Glomerular endothelial cell (primary cell): ENCODE measurements at places on chromosomes 6 and 20.
A peak's percentile ranks its signal among the peaks of the same experiment; 100 is the strongest.

DNA sequence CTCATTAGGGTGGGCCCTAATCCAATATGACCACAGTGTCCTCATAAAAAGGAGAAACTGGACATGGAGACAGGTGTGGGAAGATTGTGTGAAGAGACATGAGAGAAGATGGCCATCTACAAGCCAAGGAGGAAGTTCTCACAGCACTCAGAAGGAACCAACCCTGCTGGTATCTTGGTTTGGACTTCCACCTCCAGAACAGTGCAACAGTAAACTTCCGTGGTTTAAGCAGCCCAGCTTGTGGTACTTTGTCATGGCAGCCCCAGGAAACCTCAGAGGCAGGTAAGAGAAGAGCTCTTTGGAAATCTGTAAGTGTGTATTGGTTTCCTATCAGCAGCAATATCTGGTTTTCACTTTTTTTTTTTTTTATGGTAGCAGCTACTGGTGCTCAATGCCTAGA is 16.5 kb upstream of the CNKSR3 start:
- DNase-seq = no peak

GRCh38 chr6:163527291-163527690 is 112.8 kb downstream of the QKI start:
- no peak for DNase-seq

GRCh38 chr20:560680-561079 is 17.1 kb upstream of the CSNK2A1 start:
- DNase-seq = no peak

GRCh38 chr6:23445157-23445710 is 680.8 kb upstream of the NRSN1 start:
- DNase-seq = no peak

DNA sequence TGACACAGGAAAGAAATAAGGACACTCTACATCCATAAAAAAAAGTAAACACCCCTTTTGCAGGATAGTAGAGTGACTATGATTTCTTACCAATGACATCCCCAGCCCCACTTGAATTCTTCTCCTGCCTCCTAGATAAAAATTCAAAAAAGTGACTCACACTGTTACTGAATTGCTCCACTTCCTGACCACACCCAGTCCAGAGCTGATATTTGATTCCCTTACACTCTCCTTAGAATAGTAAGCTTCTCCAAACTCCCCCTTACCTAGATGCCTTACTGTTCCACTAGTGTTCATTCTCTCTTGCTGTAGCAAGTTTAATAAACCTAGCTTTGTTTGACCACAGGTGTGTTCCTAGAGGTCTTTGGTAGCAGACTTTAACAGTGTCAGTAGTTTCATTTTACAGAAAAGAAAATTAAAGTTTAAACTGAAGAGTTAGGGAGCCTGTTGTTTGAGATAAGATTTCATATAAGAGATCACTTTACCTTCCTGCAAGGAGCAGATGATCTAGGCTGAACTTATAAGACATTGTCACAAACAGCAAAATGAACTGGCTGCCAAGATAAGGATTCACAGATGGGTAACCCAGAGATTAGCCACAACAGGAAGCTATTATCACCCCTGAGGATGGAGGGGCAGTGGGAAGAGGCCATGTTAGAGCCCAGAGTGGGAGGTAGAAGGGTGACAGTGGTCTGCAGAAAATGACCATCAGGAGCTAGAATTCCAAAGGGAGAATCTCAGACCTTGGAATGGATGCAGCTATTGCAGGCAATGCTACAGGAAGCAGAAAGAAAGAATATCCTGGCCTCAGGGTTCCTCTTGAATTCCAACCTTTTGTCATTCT is 28.4 kb upstream of the BTN3A2 start:
- DNase-seq = no peak

- no peak for DNase-seq
Observed at GRCh38 chr6:44972709-44973108, 355.4 kb upstream of the RUNX2 start.

GRCh38 chr6:14209000-14209399 is 91.4 kb downstream of the CD83 start:
- no peak for DNase-seq

- DNase-seq = no peak
Observed at GRCh38 chr6:35046862-35047261, 94.3 kb downstream of the TCP11 start.

DNA sequence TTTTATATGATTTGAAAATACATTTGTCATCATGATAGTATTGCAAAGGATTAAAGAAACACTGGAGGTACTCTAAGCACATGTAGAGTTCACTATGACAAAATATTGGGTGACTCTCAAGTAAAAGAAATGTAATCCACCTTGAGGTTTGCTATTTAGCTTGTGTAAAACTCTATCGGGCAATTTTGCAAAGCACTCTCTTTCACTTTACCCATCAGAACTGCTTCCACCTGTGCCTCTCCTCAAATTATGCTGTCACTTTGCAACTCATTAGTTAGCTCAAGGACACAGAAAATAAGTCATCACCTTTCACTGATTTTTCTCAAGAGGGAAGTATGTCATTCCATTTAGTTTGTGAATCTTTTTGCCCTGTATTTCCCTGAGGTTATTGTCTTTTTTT is 14.0 kb downstream of the TRDN start:
- no peak for DNase-seq

DNA sequence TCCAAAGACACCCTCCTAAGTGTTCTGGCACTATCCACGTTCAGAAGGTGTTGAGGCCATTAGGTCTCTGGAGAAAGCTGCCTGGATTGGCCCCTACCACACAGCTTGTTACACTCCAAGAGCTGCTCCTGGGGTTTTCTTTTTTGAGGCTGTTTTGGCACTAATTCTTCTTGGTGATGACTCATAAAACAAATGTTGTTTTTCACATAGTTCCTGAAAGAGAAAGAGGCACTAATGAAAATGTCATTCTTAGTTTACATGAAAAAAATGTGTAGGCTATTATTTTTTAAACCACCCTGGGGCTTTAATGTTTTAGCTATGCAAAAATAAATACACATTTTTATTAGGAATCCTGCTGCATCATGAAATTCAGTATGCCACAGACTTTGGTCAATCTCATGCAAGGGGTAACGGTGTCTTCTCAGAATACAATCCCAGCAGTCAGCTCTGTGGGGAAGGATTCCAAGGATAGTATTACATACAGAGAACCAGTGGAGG is 38.1 kb downstream of the TBPL1 start:
- DNase-seq = no peak

DNA sequence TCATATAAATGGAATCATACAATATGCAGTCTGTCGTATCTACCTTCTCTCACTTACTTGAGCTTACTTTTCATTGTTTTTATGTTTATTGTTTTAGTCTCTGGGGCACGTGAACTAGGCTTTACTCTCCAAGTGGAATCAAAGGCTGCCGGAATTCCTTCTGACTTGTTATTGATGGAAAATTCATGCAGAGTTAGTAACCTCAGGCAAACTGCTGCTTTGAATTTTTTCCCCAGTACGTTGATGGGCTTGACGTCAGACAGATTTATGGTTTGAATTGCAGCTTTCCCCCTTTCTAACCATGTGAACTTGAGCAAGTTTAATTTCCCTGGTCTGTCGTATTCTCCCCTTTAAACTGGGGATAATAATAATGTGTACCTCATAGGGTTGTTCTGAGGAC is 68.6 kb downstream of the ZDHHC14 start:
- no peak for DNase-seq

GRCh38 chr20:39190666-39191570 is 228.8 kb downstream of the DHX35 start:
- DNase-seq = no peak

DNA sequence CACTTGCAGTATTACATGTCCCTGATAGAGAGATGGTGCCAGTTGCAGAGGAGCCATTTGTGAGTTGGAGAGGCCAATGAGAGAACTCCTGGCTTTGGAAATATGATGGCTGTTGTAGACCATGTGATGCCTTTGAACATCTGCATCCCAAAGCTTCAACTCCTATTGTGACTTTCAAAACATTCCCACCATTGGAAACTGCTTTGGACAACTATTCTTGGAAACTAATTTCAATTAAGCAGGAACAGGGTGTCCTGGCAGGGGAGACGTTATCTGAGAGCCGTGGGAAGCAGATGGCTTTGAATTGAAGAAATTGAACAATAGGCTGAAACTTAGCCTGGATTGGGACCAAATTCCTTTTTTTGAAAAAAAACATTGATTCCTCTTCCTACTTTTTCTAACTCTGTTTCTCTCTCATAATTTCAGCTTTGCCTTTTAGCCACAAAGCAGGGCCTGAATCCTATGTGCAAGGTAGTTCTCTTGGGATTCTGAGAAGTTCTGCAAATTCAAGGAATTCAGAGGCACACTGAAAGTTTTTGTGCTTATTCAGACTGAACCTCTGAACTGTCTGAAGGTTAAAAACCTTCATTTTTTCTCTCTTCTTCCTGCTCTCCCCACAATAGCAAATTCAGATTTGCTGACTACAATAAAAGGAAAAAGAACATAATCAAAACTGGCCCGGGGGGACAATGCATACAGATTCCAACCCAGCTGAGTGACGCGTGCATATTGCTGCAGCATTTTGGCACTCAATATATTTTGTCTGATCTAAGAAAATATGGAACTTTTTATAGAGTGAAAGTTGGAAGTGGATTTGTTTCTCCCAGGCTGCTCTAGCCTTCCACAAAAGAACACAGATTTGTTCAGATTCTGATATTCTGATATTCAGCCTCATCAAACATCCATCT is 720.4 kb upstream of the CHD6 start:
- DNase-seq = no peak

- no peak for DNase-seq
Observed at GRCh38 chr6:149200282-149200945, 117.1 kb upstream of the TAB2 start.

GRCh38 chr6:127266892-127267645 is 405 bp downstream of the RNF146 start:
- no peak for DNase-seq

DNA sequence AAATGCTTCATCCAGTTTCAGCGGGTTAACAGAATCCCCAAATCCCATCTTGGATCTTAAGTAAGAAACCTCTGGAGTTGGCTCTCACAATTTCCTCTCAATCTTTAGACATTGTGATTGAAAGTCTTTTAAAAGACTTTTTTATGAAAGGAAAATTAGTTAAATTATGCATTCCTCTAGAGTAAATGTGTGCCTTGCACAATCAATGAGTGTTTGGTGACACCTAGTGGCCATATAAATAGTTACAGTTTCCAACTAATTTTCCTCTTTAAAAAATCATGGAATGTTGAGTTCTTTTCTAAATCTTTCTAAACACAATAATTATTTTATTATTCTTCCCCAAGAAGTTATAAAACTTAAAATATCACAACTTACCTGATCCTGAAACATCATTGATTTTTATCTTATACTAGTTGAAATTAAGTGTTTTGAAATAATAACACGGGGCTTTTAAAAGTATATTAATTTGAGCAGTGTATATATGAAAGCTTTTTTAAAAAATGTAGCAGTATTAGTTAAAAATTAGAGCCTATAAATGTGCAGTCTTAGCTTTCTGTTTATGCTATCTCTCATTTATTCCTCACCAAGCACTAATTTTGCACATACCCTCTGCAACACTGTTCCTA is 66.4 kb downstream of the PKHD1 start:
- DNase-seq = peak; percentile 5

DNA sequence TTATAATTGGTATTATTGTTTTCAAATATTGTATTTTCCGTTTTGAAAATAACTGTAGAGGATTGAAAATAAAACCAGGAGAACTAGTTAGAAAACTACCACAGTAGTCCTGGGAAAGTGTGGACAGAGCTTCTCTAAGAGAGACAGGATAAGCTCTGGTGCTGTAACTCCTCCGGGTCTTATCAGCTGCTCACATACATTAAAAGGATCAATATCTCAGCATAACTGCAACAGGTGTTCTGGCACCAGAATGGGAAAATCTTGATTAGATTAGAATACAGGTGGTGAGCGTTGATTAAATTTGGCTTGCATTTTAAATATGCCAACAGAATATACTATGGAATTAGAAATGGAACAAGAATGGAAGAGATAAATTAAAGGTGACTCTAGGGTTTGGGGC is 1138.9 kb upstream of the ADGRB3 start:
- DNase-seq = no peak

DNA sequence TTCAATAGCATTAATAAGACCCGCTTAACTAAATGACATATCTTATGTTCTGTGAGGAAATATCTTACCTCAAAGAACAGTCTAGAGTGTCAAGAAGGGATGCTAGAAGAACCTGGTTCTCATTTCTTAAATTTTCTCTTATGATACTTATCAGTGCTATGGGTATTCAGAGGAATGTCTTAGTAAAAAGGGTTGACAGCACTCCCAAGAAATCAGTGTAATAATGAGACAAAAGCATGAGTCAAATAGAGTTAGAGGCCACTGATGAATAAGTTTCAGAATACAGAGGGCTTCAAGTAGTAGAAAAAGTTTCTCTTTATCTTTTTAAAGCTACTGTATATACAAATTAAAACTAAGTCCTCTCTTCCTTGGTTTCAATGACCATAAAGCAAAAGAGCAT is 242.8 kb downstream of the GJA1 start:
- DNase-seq = no peak

DNA sequence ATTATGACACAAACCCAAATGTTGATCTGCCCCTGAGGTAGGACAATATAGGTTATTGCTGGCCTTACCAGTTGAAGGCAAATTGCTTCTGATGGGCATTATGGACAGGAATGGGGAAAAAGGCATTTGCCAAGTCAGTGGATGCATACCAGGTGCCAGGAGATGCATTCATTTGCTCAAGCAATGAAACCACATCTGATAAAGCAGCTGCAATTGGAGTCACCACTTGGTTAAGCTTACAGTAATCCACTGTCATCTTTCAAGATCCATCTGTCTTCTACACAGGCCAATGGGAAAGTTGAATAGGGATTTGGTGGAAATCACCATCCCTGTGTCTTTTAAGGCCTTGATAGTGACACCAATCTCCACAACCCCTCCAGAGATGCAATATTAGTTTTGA is 648.6 kb downstream of the COL12A1 start:
- no peak for DNase-seq

DNA sequence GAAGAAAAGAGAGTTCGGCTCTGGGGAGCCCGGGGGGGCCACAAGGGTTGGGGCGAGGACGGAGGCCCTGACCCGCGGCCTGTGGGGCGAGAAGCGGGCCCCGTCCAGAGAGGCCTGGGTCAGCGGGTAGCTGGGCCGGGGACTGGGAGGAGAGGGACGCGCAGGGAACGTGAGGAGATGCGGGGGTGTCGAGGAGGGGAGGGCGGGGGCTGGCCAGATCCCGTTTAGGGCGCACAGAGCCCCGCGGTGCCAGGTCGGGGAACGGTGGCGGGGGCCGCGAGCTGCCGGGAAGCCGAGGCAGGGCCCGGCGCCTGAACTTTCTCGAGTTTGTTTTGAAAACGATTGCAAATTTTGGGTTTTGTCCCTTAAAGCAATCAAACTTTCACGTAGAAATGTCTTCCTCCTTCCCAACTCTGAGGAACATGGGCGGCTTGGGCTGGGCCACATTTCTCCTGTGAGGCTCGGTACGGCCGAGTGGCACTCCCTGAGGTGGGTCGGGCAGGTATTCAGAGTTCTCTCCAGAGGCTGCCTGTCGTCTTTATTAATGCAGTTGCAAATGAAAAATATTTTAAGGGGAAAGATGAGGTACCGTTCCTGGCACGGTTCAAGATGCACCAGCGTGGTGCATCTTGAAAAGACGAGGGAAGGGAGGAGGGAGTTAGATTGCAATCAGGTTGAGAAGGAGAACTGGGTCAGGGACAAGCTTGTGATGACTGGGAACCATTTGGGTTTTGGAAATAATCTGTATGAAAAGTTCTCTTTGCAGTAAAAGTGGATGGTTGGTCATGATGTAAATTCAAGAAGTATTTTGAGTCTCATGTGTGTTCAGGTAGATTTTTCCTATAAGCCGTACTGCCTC is 972 bp downstream of the RNF8 start:
- no peak for DNase-seq
